Thyroid gland (tissue), 4 donors: ENCODE measurements at places on chromosomes 16 and 17. TPM values are rescaled to one million over a fixed set of nuclear protein-coding genes. Genes with fewer than 3 reads are reported as not detected.

- H3K4me1 ChIP-seq = peaks cover 10% of the 10 kb centered on the region
- no peak overlapping the region for H3K4me3 ChIP-seq
- peak; percentile 22 for DNase-seq
- no peaks in the 10 kb centered on the region for H3K36me3 ChIP-seq
These were observed 488.9 kb downstream of the SHISA9 start for GRCh38 chr16:13390093-13390985.

The ZDHHC1 gene
- 63.1 TPM for total RNA-seq

GRCh38 chr17:80101946-80102663 lies 724 bp downstream of the GAA start:
- H3K36me3 ChIP-seq = no peaks in the 10 kb centered on the region
- H3K27me3 ChIP-seq = no peaks in the 10 kb centered on the region
- H3K4me1 ChIP-seq = peaks cover 20% of the 10 kb centered on the region
- peak overlapping the region; percentile 45 for H3K4me3 ChIP-seq
- no peak for DNase-seq
- H3K27ac ChIP-seq = no peak overlapping the region

DNA sequence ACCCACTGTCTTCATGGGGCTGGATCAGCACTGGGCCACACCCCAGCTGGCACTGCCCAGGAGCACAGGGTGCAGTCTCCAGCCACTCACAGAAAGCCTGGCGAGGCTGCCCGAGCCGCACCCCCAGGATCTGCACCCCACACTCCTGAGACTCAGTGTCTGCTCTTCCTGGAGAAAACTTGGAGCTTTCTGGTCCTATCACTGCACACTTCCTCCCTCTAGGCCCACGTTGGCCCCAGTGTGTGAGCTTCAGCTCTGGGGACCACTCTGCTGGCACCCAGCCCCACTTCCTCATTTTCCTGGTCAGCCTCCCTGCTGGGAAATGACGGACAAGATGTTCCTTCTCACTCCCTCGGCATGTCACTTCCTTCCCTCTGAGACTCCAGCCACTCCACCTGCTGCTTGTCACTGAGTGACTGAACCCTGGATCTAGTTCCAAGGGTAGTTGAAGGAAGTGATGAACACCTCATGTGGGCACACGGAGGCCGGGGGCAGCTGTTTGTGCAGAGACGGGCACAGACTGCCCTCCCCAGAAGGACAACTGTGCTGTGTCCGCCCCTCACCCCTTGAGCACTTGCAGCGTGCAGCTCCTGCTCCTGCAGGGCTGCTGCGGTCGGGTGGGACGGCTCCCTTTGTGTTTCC lies 29.0 kb downstream of the ZC3H18 start:
- no peak overlapping the region for H3K4me3 ChIP-seq
- H3K36me3 ChIP-seq = peaks cover 18% of the 10 kb centered on the region
- peak; percentile 49 for DNase-seq
- H3K27ac ChIP-seq = peak overlapping the region; percentile 57

GRCh38 chr17:74353446-74354060 lies 8.1 kb downstream of the BTBD17 start:
- H3K4me3 ChIP-seq = no peak overlapping the region
- peaks cover 33% of the 10 kb centered on the region for H3K4me1 ChIP-seq
- H3K27ac ChIP-seq = peak overlapping the region; percentile 30
- no peaks in the 10 kb centered on the region for H3K36me3 ChIP-seq

The TMEM235 gene
- not detected for total RNA-seq

- H3K27ac ChIP-seq = no peak overlapping the region
- H3K4me3 ChIP-seq = no peak overlapping the region
- no peaks in the 10 kb centered on the region for H3K4me1 ChIP-seq
- peak; percentile 71 for DNase-seq
These were observed 468.8 kb upstream of the KIF2B start for GRCh38 chr17:53353919-53354351.

The ZNF646 gene
- 13.3 TPM for total RNA-seq

DNA sequence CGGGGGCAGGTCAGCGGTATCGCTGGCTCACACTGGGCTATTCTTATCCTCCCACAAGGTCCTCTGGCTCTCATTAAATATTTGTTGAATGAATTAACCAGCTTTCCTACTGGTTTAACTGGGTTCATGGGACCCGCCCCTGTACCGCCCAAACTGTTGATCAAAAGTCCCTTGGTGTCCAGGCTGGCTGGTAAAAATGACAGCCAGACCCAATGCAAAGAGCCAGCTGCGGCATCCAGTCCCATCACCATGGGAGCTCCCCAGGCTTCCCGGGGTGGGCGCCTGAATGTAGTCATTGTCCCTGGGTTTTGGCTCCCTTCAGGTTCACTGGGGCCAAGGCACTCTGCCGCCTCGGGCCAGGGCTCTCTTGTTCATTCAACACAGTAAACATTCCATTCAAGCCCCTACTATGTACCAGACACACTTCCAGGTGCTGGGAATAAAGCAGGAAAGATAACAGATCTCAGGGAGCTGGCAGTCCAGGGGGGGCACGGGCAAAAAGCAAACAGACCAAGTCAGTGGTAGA lies 11.7 kb upstream of the ATP2C2 start:
- DNase-seq = no peak
- H3K27me3 ChIP-seq = no peaks in the 10 kb centered on the region
- H3K4me3 ChIP-seq = no peak overlapping the region
- H3K36me3 ChIP-seq = no peaks in the 10 kb centered on the region

DNA sequence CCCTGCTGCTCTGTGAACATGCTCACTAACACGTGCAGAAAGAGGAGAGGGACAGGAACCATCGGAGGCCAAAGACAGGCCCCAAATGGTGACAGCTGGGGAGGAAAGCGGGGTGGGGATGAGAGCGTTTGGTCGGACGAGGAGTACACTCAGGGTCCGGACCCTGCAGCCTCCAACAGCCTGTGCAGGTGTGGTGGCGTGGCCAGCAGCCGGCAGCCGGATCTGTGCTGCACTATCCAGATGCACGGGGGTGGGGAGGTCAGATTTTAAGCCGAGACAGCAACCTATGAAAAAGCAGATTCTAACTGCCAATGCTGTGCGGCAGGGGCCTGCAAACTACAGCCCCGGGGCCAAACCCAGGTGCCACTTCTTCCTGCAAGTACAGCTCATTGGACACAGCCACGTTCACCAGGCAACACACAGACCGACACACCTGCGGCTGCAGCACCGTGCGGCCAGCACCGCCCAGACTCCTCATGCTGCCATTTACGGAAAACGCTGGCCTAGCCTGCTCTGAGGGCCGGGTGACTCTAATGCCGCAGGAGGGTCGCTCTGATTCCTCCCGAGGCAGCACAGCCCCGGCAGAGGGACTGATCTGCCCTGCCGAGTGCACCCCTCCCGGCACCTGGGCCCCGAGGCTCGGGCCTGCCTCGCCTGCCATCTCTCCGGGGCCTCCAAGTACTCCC lies 21.2 kb downstream of the SLC16A3 start:
- H3K27me3 ChIP-seq = no peaks in the 10 kb centered on the region
- DNase-seq = no peak
- H3K27ac ChIP-seq = no peak overlapping the region
- peaks cover 92% of the 10 kb centered on the region for H3K36me3 ChIP-seq

The SULT1A4 gene
- total RNA-seq = 3.8 TPM
